ENCODE measurements at places on chromosomes 13 and 19.

GRCh38 chr13:37918751-37919150, 49.2 kb upstream of the TRPC4 start:
- DNase-seq, result no peak

DNA sequence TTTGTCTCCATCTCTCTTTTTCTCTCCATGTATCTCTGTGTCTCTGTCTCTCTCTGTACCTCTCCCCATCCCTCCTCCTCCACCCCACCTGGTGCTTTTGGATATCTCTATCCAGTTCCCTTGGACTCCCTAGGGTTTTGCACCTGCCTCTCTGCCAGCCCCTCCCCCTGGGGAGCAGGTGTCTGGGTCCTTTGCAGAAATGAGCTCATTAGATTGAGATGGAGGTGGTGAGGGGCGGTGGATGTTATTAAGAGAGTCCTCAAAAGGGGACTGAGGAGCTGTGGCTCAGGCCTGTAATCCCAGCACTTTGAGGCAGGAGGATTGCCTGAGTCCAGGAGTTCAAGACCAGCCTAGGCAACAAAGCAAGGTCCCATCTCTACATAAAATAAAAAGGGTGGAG, 2.1 kb downstream of the KCNN4 start:
- DNase-seq, result no peak

DNA sequence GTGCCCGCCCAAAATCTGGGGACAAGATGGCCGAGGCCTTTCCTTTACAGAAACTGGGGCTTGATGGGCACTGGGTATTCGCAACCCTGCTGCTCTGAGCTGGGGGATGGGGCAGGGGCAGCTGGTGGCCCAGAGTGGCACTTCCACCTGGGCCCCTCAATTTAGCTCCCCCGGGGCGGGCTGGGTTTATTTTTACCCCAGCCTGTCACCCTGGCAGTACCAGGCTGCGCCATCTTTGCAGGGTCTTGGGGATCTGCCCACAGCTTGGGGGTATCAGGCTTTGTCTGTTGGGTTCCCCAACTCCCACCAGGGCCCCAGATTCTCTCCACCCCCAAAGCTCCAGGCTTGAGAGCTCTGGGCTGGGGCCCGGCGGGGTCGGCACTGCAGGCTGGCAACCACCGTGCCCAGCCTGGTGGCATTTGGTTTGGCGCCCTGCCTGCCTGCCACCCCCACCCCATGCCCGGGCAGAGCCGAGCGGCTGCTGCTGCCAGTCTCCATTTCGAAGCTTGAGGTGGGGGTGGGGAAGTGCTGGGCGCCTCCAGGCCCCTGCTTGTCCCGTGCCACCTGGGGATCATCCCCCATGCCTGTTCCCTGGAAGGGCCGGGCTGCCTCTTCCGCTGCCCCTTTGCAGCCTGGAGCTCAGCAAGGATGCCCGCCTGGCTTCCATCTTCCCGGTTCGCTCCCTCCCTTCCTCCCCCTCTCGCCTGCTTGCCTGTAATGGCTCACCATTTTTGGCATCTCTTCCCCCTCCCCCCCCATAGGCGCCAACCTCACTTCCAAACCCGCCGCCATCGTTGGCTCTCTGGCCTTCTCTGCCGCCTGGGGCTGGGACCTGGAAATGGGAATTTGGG, 11.4 kb downstream of the NFIX start:
- no peak for DNase-seq

DNA sequence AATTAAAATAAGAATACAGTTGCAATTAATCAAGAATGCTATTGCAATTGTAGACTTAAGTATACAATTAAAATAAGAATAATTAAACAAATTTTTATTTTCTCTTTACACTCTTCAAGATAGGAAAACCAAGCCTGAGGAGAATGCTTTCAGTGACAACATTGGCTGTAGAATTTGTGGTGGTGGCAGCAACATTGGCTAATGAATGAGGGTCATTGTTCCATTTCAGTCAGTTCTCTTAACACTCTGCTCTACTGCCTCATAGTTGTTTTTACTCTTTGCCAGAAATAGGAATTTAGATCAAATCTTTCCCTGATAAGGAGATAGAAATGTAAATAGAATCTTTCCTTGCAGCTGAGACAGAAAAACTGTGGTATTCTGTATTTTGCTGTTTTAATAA, 391.6 kb downstream of the PCDH20 start:
- DNase-seq, result no peak

- no peak for DNase-seq
These were observed 634.7 kb downstream of the UQCRFS1 start for GRCh38 chr19:28578208-28578607.

DNA sequence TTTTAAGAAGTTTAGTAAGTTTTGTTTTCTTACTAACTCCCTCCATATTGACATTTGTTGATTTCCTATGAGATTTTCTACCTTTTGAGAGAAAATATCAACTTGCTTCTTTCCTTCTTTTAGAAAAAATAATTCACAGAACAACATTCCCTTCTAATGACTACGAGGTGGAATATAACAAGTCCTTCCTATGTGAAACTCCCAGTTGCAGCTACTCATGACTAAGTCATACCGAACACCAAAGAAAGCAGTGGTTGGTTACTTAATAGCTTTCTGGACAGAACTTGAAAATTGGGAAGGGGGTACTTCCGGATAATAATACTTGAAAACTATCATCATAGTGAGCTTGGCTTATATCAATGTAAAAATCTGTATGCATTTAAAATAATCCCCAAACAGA, 144.8 kb downstream of the DACH1 start:
- no peak for DNase-seq

GRCh38 chr13:76440568-76440967, 445.6 kb downstream of the KCTD12 start:
- DNase-seq, result no peak

DNA sequence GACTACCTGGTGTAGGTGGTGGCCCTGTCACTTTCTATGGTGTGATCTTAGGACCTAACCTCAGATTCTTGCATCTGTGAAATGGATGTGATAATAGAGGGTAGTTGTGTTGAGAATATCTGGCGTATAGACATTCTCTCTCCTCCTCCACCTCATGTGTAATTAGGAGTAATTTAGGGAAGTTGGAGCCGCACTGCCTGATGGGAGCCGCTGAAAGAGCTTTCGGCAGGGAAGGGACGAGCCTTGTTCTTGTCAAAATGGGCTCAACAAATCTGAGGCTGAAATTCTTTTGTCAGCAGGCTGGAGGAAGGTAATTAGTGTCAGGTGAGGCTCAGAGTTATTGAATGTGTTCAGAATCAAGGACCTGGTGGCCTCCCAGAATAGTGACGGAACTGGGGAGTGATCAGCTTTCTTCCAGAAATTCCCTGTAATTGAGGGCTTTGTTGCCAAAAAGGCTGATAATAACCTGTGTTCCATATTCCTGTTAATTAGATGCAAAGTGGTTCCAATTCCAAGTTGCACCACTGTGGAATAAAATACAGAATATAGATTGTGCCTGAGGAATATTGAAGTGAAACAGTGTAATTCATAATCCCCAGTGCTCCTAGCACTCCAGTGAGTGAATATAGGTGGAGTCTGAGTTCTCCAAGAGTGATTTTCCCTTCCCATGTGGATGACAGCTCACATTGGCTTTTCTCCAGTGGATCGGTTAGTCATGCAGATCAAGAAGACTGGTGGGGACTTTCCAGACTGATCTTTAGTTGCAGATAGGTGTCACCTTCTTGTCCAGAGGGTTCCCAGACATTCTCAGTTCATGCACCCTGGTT, 47.5 kb downstream of the SPATA13 start:
- DNase-seq, result no peak

- no peak for DNase-seq
These were observed 62.0 kb downstream of the ABCC4 start for GRCh38 chr13:95239283-95239682.

- peak; percentile 92 for DNase-seq
These were observed at the start of gene MCF2L for GRCh38 chr13:112968910-112969691. MCF2L (plus strand) TSS chr13:112969214; CDS start chr13:112969380, 166 bp downstream.

DNA sequence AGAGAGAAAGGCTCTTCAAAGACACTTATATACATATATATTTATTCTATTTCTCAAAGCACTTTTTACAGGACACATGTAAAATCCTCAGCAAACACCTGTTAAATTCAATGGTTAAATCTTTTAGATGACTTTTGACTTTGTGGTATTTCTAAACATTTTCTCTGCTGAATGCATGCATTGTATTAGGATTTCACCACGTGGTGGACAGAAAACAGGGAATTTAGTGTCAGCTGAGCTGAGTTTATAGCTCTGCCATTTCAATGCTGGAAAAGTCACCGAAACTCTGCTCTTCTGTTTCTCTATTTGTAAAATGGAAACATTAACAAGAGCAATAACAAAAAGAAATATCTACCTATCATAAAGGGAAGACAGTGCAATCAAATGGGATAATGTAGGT, 375.6 kb downstream of the ENOX1 start:
- no peak for DNase-seq

DNA sequence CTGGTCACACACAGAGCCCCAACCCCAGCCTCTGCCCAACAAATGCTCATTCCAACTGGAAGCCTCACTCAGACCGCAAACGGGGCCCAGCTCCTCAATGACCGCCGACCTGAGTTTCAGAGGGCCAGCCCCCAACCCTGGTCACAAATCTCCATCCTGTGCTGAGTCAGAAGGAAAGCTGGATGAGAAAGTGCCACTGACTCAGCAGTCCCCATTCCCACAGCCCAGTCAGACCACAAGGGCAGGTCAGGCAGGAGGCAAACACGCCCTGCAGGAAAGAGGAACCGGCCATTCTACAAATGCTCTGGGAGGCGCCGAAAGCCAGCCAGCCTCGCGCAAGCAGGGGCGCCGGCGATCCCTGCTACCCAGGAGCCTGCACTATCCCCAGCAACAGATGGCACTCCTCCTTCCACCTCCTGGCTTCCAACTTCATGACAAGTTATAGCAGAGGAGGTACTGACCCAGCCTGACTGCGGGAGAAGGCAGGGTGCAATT, 14.1 kb upstream of the PRKD2 start:
- DNase-seq, result no peak

GRCh38 chr19:13929340-13929739, 8.9 kb downstream of the PODNL1 start:
- no peak for DNase-seq

- no peak for DNase-seq
These were observed 40.0 kb downstream of the ESD start for GRCh38 chr13:46756977-46757376.

GRCh38 chr19:920051-920864, 3.1 kb downstream of the KISS1R start:
- no peak for DNase-seq

- DNase-seq, result no peak
These were observed 65.8 kb upstream of the SLITRK6 start for GRCh38 chr13:85864963-85865530.

DNA sequence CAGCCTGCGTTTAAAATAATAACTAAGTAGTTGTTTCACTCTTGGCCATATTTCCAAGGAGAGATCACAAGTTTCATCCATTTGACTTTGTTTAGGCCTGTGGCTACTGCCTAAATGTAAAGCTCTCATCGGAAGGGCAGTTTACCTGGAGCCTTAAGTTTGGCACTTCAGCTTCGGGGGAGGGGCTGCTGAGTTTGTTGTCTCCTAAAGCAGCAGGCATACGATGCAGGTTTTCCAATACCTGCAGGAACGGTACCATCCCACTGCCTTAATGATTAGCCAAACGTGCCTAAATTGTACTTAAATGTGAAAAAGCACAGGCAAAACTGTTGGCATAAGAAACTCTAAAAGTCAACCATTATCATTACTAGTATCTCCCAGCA, 63.1 kb downstream of the CRYL1 start:
- no peak for DNase-seq

DNA sequence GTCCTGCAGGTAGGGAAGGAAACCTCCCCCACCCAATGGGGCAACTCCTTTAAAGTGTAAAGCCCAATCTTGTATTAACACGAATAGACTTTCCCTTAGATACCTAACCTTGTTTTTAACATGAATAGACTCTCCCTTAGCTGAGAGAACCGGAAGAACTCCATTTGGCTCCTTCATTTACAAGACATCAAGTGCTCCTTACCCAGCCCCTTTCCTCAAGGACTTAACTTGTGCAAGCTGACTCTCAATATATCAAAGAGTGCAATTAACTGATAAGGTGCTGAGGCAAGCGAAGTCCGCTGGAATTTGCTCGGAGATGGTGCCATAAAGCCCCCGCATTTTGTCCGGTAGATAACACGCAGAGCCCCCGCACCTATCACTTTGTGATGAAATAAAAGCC, 9.9 kb upstream of the ZNF90 start:
- DNase-seq, result no peak

DNA sequence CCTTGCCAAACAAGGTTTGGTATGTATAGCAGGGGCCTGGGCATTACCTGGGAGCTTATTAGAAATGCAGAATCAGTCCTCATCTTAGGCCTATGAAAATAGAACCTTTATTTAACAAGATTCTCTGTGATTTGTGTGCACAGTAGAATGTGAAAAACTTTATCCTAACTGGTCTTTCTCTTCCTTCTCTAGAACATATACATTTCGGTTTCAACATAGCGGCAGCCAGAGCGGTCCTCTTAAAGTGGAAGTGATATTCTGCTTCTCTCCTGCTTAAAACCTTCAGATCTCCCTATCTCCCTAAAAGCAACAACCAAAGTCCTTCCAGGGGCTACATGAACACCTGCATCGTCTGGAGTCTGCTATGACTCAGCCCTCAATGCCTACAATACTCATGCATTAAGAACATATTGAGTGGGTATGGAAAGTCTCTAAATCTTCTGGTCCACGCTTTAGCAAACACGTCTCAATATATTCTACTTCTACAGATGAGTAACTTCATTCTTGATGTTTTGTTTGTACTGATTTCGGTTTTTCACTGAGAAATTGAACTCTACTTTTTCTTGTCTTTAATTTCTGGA, 84.5 kb downstream of the SPRY2 start:
- no peak for DNase-seq

- no peak for DNase-seq
These were observed 494.3 kb downstream of the FOXO1 start for GRCh38 chr13:40172149-40172591.

DNA sequence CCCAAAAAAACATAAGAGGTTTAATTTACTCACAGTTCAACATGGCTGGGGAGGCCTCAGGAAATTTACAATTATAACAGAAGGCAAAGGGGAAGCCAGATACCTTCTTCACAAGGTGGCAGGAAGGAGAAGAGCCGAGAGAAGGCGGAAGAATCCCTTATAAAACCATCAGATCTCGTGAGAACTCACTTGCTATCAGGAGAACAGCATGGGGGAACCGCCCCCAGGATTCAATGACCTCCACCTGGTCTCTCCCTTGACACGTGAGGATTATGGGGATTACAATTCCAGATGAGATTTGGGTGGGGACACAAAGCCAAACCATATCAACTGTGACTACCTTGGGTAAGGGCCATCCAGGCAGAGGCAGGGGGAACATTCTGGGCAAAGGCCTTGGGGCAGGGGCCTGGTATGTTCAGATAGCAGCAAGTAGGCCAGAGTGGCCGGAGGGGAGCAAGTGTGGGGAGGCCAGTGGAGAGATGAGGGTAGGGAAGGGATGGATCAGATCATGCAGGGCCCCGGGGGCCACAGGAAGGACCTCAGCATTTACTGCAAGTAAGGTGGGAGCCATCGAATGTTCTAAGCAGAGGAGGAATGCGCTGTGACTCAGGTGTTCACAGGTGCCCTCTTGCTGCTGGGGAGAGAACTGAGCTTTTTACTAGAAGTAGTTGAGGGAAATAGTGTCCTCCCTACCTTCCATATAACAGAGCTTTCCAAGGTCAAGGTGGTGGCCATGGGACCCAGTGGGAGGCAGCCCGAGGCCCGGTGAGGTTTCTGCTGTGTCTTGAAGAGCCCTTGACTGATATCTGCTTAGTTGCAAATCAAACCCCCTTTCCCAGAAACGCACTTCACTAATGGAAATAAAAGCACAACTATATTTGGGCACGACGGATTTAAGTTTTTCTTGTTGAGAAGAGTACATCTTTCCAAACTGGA, 18.0 kb downstream of the RAB3D start:
- DNase-seq, result no peak

All from D721Med (cell line).